ENCODE measurements at places on chromosomes 6 and 20.

DNA sequence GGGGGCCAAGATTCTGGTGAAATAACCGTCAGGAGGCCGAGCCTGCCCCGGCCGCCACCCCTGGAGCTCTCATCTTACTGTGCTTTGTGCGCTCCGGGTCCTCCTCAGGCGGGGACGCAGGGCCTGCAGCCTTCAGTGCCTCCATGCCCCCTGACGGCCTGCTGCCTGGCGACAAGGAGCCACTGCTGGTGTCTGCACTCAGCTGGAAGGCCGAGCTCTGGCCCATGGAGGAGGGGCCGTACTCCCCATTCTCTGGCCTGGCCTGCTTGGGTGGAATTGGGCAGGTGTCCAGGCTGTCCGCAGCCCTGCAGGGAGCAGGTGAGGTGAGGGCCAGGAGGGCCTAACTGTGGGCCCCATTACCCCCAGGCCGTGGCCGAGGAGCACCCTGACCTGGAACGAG is 5.3 kb downstream of the ZNF512B start:
- no peak for DNase-seq

- DNase-seq = no peak
Observed at GRCh38 chr6:150741633-150742200, 123.8 kb upstream of the MTHFD1L start.

DNA sequence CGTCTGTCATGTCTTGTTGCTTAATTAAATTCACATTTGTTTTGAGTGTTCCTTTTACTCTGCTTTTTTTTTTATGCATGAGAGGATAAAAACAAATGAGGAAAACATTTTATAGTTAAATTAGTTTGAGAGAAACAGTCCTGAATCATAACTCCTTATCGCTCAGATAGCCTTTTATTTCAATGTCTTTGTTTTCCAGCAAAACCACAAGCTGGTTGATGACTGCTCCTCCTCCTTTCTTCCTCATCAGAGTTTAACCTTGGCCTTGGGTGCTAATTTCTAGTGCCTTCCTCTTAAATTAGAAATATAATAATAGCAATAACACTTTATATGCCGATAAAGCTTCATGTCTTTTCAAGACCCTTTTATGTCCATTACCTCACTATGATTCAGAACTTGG is 3.1 kb downstream of the NOX3 start:
- no peak for DNase-seq

DNA sequence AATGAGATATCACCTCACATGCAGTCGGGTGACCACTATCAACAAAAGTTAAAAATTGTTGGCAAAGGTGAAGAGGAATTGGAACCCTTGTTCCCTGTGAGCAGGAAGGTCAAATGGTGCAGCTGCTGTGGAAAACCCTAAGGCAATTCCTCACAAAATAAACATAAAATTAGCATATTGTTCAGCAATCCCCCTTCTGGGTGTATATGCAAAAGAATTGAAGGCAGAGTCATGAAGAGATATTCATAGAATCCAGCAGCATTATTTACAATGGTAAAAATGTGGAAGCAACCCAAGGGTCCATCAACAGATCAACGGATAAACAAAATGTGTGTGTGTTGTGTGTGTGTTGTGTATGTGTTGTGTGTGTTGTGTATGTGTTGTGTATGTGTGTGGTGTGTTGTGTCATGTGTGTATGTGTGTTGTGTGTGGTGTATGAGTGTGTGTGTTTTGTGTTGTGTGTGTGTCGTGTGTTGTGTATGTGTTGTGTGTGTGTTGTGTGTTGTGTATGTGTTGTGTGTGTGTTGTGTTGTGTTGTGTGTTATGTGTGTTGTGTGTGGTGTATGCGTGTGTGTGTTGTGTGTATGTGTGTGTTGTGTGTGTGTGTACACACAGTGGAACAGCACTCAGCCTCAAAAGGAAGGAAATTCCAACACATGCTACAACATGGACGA is 245.1 kb downstream of the ERMARD start:
- DNase-seq = no peak

- no peak for DNase-seq
Observed at GRCh38 chr6:14861491-14861943, 384.4 kb upstream of the JARID2 start.

DNA sequence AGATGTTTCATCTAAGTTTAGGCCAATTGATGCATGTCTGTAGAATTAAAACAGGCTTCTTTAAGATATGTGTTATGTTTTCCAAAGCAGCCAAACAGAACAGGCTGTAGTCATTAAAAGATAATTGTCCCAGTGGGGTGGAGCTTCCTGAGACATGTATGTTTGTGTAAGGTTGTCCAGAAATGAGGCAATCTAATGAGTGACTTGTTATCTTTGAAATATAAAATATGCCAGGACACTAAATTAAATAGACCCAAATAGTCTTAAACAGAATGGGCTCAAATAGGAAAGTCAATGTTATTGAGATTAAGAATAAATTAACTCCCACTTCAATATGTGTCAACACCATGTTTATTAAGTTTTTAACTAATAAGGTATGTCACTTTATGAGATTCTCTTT is 204.7 kb upstream of the RNF217 start:
- DNase-seq = no peak

DNA sequence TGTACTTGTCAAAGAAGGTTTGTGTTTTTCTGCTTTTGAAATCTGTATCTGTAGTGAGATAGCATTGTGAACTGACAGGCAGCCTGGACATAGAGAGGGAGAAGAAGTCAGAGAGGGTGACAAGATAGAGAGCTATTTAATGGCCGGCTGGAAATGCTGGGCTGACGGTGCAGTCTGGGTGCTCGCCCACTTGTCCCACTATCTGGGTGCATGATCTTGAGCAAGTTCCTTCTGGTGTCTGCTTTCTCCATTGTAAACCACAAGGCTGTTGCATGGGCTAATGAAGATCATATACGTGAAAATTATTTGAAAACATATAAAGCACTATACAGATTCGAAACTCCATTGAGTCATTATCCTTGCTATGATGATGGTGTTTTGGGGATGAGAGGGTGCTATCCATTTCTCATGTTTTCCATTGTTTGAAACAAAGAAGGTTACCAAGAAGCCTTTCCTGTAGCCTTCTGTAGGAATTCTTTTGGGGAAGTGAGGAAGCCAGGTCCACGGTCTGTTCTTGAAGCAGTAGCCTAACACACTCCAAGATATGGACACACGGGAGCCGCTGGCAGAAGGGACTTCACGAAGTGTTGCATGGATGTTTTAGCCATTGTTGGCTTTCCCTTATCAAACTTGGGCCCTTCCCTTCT is 18.4 kb downstream of the CD83 start:
- DNase-seq = peak; percentile 48

- no peak for DNase-seq
Observed at GRCh38 chr20:25496968-25497401, 88.3 kb downstream of the NINL start.

GRCh38 chr6:107560657-107561056 is 70.7 kb downstream of the SOBP start:
- DNase-seq = no peak

- DNase-seq = no peak
Observed at GRCh38 chr20:21808139-21808538, 102.7 kb downstream of the PAX1 start.

DNA sequence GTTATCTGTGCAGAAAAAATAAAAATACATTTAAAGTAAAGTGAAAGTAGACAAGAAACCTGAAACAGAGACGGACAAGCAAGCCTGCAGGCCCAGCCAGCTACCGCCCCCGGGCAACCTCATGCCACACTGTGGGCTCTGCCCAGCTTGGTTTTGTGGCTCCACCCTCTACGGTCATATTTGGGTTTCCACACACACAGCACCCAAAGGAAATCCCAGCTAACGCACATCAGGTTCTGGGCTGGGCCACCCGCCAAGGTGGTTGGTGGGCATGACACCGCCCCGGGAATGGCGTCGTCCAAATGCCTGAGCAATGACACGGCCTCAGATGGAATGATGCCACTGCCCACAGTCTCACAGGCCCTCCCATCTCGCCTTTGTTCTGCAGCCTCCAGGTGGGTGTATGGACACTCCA is 22.9 kb downstream of the FAM110A start:
- DNase-seq = no peak

DNA sequence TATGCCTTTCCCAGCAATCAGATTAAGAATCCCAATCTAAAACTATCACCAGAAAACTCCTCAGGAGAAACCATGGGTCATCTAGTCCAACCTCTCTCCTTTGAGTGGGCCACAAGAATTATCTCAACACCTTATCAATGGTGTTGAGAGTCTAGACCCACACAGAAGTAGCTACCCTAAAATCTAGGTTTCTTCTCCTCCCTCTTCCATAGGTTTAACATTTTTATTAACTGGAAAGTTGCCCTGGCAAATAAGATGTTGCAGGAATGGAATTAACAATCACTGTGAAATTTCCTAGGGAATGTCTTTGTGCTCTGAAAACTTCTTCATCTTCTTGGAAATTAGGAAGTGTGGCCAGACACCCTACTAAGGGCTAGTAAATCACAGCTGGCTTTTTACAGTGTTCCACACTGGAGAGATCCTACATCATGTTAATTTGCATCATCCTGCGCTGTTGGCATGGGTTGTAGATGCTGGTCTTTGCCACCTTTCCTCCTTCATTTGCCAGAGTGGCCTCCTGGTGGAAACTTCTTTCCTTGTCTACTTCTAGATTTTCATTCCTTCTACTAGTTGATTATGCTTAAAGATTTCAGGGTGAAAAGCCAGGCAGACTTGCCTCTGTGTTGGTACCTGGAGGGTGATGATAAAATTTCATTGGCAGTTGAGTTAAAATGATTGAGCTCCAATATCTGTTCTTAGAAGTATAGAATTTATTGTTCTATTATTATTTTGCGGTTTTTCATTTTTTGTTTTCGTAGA is 2.7 kb downstream of the TNFAIP3 start:
- DNase-seq = no peak
